ENCODE measurements at places on chromosomes 2 and 18.

GRCh38 chr2:222792001-222792611 is 68.7 kb upstream of the ACSL3 start:
- no peak for DNase-seq

GRCh38 chr2:117786520-117786919 is 28.0 kb upstream of the DDX18 start:
- no peak for DNase-seq

DNA sequence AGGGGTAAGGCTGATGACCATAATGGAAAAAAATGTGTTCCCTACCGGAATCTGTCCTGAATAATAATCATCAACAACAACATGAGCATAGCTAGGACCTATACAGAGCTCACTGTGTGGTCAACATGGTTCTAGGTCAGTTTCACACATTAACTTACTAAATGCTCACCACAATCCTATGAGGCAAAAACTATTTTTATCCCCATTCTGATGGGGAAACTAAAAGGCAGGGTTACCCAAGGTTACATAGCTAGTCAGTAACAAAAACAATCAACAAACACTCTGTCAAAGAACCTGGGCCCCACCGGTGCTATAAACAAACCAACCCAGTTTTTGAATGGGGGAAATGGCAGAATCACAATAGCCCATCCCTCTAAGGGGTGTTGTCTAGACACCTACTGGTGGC is 40.1 kb downstream of the AOX1 start:
- DNase-seq, result no peak

- no peak for DNase-seq
Observed at GRCh38 chr2:71850306-71850801, 297.3 kb downstream of the CYP26B1 start.

DNA sequence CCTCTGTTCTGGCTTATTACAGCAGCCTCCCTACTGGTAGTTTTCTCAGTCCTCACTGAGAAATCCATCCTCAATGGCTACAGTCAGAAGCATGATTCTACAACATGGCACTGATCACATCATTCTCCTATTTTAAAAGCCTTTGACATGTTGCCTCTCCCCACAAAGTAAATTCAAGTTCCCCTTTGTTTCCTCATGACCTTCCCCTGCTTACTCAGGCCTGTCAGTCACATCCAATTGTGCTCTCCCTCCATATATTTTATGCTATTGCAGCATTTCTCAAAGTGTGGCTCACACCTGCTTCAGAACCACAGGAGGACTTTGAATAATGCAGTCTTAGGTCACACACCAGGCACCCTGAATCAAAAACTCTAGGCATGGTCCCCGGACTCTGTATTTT is 124.6 kb downstream of the SPOPL start:
- DNase-seq, result no peak

Data from erythroblast (primary cell).